Cortex of kidney (tissue), 1 donor: ENCODE measurements at places on chromosomes 4 and X.

DNA sequence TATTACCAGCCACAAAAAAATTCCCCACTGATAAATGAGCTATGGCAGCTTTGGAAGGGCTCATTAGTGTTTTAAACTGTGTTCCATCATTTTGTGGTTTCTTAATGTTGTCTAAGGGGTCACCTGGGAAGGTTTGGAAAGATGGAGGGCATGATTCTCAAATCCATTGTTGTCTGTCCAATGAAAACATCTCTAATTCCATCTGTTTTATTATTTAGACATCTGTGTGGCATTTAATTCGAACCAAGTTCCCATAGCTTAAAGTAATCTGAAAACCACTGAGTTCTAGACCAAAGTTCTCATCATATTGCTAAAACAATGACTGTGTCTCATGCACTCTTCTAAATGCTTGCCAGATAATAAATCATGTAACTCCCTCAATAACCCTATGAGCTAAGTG is 103.8 kb upstream of the PPP3CA start:
- DNase-seq, result no peak

DNA sequence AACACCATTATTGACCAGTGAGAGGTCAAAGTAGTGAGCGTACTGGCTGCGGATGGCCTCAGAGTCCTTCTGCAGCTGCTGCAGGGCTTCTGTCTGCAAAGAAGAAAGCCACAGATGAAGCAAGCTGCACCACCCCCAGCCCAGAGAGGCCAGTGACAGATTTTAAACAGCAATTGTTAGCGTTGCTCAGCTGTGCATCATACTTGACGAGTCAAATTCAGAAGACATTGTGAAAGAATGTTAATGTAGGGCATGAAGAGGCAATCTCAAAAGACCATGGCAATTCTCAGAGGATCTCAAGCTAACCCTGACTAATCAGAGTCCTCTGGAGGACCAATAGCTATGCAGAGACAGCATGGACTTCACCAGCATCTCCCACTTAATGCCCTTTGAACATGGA is 16.6 kb downstream of the DKC1 start:
- DNase-seq, result no peak

DNA sequence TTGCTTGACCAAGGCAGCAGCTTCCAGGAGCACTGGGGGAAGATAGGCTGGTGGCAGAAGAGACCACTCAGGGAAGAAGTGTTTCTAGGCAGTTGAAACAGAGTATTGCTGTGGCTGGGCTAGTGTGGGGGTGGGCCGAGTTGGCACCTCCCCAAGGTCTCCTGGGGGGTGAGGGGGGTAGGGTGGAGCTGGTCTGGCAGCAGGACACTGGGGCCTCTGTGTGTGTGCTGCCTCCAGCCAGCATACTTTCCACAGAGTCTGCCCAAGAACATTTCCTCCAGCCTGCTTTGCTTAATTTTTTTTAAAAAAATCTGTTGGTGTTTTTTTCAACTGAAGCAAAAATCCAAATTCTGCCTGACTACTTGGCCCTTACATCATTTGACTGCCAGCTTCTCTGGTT is 4.0 kb downstream of the ITIH6 start:
- no peak for DNase-seq

GRCh38 chr4:154616731-154617130 is 4.3 kb upstream of the FGG start:
- DNase-seq, result no peak

- no peak for DNase-seq
These were observed 494.1 kb downstream of the GABRG1 start for GRCh38 chr4:45629717-45630116.

GRCh38 chrX:39772057-39772832 is 325.5 kb downstream of the BCOR start:
- no peak for DNase-seq

- DNase-seq, result no peak
These were observed 121.0 kb downstream of the KCNIP4 start for GRCh38 chr4:21827575-21827974.

DNA sequence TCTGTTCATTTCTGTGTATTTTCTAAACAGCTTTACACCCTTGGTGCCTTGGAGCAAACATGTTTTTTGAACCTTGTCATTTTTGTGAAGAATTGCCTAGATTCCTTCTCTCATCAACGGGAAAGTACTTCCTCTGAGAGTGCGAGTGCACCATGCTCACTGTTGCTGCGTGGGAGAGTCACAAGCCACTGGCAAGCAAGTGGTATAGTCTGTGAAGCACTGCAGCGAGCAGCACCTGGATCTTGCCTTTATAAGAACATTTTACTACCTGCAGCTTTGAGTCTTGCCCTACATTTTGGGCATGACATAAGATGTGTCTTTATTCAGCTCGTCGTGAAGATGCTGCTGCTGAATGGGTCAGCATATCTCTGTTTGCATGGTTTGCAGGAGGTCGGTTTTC is 44.9 kb downstream of the HADH start:
- DNase-seq, result no peak

DNA sequence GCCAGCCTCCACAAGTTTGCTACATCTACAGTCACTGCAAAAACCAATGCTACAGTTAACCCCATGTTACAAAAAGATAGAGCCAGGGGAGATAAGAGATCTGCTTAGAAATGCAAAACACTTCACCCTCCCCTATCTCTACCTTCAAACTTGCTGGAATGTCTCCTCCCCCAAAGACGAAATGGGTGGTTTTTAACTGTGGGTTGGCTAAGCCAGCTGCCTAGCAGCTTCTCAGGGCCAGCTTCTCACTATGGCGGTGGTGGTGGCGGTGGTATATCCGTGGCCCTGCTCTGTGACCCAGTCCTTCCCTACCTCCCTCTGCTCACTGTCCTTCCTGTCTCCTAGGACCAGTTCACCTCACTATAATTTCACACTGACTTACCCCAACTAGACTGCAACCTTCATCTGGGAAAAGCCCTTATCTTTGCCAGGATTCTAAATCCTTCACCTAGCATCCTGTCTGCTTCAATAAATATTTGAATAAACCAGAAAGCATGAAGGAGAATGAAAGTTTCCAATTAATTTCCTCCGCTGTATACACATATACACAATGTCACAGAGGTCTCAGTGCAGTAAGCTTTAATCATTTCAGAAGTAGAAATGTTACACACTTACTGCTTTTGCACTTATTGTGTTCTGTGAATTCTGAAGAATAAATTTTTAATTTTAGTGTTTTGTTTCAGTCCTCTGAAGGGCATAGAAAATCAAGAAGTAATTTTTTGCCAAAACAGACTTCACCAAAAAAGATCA is 46.3 kb downstream of the SH3KBP1 start:
- DNase-seq, result no peak

DNA sequence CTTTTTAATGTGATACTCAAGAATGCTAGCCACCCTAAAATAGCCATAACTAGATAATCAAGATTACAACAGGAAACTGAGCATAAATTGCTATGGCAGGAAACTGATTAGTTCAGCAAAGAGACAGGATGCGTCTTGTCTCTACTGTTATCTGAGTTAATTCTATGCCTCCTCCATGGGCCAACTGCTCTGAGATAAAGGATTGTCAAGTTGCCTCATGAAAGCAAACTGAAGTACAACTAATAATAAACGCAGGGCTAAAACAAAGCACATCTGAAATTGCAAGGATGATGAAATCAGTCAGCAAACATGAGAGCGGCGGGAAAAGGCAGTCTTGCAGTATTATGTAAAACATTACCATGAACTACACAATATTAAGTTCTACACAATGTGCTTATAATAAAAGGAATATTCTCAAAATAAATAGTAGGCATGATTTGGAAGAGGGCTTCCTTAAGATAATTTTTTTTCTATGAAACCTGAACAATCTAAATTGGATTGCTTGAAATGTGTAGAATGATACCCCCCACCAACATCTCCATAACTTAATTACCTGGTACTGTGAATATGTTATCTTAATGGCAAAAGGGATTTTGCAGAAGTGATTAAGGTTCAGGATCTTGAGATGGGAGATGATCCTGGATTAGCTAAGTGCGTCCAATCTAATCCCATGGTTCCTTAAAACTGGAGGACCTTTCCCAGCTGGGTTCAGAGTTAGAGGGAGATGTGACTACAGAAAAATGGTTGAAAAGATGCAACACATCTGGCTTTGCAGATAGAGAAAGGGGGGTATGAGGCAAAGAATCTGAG is 65.9 kb downstream of the ANTXR2 start:
- DNase-seq, result no peak

DNA sequence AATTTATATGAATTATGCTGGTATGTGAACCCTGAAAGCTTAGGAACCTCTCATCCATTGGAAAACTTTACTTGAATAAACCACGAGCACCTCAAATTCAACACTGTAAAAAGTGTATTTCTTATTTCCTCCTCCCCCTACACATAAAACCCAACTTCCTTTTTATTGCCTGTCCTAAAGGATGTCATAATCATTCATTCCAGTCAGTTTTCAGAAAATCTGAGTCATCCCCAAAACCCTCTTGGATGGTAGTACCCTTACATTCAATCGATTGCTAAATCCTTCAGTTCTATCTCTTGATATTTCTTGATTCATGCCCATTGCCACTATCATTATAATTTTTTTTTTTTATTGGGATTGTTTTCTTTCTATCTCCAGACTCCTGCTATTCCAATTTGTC is 91.1 kb upstream of the ATP8A1 start:
- DNase-seq, result no peak

DNA sequence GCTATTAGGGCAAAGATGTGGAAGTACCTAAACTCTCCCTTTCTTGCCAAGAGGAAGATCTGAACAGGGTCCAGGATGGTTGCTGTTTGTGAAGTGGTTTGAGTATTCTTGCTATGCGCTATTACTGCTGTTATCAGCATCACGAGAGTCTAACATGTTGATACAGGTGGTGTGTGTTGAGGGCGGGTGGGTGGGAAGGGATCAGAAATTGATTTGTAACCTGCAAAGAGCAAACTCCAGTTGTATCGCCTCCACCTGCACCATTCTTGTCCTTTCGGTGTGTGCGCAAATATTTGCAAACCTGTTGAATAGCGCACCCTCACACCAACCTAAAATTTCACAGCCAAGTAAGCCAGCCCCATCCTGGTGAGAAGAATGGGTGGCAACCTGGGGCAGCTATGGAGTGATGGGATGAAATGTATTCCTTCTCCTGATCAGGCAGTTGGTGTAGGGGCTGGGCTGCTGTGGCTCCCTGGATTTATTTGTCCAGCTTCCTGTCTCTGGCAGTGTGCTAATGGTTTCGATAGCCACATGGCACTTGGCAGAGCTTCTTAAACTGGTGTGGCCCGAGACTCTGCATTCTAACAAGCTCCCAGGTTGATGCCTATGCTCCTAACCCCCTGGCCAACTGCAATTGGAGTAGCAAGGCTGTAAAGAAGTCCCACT is 102.6 kb upstream of the SCML1 start:
- DNase-seq, result no peak

DNA sequence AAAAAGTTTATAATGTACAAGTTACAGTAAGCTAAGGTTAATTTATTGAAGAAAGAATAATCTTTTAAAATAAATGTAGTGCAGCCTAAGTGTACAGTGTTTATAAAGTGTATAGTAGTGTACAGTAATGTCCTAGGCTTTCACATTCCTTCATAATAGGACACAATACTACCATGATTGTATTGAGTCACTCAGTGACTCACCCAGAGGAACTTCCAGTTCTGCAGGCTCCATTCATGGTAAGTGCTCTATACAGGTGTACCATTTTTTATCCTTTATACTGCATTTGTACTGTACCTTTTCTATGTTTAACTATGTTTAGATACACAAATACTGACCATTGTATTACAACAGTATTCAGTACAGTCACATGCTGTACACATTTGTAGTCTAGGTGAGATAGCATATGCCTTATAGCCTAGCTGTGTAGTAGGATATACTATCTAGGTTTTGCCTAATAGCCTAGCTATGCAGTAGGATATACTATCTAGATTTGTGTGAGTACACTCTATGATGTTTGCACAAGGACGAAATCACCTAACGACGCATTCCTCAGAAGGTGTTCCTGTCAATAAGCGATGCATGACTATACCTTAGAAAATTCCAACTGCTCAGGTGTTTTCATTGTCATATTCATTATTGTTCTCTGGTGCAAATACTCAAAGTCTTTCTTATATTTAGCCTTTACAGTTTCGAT is 5.5 kb upstream of the TMEM255A start:
- DNase-seq, result no peak

DNA sequence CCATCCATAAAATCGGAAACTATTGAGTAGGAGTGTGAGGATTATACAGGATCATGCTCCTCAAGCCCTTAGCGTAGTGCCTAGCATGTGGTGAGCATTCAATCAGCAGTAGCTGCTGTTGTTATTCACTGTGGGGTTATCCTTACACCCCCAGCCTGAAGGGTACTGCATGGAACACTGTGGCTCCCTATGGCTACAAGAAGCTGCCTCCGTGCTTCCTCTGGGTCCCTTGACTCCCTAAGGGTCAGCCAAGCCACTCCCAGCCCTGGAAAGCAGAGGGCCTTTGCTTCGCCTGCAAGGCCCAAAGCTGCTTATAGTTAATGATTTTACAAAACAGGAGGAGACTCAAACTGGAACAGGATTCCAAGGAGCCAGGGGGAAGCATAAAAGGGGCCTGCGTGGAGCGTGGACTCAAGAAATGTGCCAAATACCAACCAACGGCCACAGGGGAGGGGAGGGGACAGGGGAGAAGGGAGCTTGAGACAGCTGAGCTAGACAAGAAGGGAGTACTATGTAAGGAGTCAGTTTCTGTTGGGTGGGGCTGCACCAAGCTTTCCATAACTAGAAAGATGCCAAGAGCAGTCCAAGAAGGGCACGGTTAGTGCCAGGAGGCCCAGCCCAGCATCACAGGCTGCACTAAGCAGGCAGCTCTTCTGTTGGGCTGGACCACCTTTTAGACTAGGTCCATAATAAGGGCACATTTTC is 15.9 kb downstream of the SEPTIN6 start:
- DNase-seq, result no peak

DNA sequence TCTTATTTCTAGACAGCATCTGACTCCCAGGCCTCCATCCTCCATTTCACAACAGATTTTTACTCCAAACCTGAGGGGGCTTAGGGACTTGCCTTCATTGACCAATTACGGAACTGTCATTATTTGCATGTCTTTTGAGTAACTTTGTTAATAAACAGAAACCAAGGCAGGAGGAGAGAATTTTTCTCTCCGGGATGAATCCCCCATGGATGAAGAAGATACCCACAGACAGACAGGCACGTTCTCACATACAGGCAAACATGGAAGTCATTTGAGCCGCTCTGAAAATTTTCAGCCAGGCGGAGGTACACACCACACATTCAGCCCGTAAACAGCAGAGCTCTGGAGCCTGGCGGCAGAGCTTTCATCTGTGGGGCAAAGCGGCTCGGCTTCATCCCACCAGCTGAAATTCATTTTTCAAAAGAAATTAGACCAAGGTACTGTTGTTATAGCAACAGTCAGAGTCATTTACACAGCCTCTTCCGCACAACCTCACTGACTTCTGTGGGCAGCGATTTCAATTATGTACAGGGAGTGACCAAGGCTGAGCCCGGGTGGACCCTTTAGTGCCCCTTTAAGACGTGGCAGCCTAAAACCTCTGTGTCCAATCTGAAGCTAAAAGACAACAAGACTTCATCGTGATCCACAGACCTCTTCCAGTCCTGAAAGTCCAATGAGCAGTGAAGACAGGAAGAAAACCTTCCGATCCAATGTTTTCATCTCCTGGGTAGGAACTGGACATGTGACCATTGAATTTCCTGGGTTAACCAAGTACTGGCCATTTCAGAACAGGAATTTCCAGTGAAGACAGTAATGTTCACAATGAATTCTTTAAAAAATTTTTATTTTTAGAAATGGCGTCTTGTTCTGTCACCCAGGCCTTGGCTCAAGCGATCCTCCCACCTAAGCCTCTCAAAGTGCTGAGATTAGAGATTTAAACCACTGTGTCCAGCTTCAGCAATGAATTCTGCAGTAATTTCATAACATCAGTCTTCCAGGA is 237.0 kb downstream of the MGST2 start:
- DNase-seq, result no peak
